T follicular helper cell (primary cell): ENCODE measurements at places on chromosomes 4 and X.

DNA sequence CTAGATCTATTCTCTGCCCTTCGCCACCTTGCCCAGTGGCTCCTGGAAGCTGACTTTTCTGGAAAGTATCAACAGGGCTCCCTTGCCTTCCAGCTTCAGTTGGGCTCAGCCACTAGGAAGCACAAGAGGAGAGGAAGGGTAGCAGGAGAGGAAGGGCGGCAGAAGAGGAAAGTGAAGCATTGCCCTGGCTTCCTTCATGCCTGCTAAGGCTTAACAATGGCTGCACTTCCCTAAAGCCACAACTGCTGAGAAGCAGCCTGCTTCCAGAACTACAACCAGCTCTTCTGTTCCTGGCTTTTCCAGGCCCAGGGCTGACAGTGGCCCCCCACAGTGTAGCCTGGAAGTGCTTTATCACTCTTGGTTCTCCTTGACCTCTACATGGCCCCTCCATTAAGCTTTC lies 29.1 kb upstream of the PGM2 start:
- DNase-seq = no peak

- no peak for DNase-seq
Observed at GRCh38 chr4:7166237-7166636, 26.1 kb upstream of the SORCS2 start.

DNA sequence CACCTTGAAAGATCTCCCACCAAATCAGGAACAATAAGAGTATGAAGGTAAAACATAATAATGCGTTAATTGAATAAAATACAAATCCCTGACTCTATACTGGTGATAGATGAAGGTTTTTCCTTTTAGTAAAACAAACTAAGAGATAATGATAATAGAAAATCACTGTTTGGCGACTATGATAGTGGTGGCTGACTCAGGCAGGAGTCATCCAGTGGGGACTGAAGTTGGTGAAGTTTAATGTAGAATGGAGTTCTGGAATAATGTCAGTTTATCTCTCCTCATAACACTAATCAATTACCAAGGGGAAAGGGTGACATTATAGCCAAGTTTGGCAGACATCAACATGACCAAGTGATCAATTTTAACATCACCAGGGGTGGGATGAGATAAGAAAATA lies 21.3 kb downstream of the ABCG2 start:
- DNase-seq = no peak

DNA sequence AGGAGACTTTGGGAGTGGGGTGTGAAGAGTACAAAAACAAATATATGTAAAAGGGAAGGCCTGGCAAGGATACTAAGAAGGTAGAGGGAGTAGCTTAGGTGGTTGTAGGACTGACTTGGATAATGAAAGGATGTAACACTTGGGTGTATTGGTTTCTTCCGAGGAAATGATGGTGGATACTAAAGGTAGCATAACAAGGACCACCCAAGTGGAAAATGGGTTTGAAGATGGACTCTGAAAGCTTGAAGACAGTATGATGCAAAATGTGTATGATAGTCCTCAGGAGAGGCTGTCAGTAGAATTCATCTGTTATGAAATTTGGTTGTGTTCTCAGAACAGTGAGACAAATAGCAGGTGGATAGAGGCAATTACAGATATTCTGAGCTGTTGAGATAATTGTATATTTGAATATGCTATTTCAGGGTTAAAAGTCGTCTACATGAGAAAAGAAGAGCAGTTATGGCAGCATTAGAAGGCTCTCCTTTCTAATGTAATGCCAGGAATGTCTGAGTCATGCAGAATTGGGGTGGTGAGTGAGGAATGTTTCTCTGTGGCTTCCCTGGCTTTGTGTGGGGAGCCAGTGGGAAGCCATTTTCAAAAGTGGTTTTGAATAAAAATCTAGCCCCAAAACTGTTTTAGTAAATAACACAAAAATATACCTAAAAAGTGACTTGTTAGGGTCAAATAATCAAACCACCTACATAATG lies 75.6 kb downstream of the FHIP1A start:
- DNase-seq = no peak

DNA sequence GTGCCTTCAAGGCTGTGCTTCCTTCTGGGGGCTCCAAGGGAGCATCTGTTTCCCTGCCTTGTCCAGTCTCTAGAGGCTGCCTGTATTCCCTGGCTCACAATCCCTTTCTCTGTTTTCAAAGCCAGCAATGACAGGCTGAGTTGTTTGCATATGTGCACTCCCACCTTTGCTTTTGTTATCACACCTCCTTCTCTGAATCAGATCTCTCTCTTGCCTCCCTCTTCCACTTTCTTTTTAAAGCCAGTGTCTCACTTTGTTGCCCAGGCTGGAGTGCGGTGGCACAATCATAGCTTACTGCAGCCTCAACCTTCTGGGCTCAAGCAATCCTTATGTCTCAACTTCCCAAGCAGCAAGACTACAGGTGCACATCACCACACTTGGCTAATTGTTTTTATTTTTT lies 37.1 kb upstream of the LEF1 start:
- no peak for DNase-seq

DNA sequence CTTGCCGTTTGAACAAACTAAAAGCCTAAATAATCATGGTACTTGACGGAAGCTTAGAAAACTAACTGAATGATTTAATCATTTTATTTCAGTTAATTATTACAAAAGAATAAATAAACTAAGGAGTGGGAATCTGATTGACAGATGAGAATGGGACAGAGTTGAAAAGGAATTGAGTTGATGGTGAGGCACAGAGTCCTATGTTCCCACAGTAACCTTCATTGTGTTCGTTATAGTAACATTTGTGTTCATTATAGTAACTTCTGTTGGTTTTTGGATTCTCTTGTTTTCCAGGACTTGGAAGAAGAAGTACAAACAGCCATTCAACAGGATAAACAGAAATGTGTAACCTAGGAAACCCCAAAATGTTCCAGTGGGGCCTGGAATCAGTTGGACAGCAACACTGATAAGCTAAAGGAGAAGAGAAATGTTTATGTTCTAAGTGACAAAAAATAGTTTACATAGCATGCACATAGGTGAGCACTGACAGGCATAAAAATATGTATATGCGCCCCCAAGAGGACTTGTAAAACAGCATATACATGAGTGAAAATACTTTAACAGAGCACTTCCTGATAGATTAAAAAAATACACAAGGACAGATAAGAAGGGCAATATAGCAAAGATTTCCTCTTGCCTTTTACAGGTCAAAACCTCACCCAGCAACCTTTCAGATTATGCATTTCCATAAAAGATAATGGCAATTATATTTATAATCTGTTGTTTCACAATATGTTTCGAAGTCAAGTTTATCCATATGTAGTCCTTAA lies 218.6 kb upstream of the HTR2C start:
- DNase-seq = no peak

- DNase-seq = no peak
Observed at GRCh38 chr4:33890841-33891240, 2353.5 kb downstream of the ARAP2 start.

- no peak for DNase-seq
Observed at GRCh38 chr4:123922847-123923246, 526.3 kb downstream of the SPRY1 start.

GRCh38 chrX:105269386-105269785 lies 48.9 kb upstream of the TEX13A start:
- no peak for DNase-seq

GRCh38 chr4:151310124-151310728 lies 15.2 kb downstream of the SH3D19 start:
- DNase-seq = no peak

DNA sequence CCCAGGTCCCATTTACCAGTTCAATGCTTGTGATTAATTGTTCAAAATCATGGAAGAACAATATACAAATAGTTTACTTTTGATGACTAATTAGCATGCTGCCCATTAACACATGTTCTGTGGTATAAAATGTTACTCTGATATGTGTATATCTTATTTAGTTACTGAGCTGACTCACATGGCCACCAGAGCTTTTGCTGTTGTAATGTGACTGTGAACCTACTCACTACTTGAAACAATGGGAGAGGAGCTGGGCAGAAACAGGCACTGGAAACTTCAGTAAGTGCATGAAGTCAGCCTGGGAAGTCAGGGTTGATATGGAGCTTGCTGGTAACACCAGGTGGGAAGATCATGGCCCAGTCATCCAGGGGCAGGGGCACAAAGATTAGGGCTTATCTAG lies 72.7 kb upstream of the MAD2L1 start:
- DNase-seq = no peak

DNA sequence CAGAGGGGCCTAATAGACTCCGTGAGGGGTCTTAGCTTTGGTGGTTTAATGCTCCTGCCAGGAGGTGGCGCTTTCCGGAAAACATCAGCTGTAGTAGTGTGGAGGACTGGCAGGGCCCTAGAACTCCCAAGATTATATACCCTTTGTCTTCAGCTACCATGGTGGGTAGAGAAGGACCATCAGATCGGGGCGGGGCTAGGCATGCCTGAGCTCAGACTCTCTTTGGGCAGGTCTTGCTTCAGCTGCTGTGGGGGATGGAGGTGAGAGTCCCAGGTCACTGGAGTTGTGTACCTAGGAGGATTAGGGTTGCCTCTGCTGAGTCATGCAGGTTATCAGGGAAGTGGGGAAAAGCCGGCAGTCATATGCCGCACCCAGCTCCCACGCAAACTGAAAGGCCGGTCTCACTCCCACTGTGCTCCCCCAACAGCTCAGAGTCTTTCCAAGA lies 63.0 kb upstream of the AGA start:
- DNase-seq = no peak

DNA sequence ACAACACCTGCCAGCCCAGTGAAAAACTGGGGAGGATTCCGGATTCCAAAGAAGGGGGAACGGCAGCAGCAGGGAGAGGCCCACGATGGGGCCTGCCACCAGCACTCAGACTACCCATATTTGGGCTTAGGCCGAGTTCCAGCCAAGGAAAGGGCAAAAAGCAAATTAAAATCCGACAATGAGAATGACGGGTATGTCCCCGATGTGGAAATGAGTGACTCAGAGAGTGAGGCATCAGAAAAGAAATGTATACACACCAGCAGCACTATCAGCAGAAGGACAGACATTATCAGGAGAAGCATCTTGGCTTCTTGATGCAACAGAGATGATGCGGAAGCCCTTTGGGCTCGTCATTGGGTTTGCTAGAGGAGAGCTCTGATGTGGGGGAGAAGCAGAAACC lies 62.4 kb downstream of the JADE1 start:
- no peak for DNase-seq

DNA sequence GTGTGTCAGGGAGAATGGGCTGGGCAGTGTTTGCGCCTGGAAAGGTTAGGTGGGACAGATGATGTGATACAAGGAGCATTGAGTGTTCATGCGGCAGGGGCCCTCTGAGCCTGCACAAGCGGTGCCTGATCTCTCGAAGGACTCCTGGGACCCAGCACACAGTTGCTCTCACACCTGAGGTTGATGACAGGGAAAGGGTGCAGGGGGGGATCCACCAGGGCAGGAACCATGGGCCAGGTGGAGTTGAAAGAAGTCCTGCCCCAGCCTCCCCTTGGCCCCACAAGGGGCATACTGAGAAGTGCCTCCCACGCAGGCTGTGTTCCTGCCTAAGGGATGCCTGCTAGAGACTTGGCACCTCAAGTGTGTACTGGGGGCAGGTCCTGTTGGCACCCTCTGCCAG lies 33.1 kb downstream of the TKTL1 start:
- DNase-seq = no peak

- no peak for DNase-seq
Observed at GRCh38 chr4:7252051-7252450, 59.7 kb downstream of the SORCS2 start.

- no peak for DNase-seq
Observed at GRCh38 chr4:125773931-125774330, 459.2 kb downstream of the FAT4 start.

DNA sequence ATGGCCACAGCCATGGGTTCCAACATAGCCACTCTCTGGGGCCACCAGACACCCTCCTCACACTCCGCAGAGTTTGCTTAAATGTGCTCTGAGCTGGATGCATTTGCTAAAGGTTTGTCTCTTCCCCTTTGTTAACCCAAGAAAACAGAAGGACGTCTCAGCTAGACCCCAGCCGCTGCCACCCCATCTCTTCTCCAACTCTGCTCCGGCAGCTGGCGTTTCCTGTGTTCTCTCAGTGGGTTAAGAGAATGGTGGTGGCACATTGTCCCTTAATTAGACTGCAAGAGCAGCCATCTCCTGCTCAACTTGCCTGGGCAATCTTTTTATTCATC lies 43.7 kb upstream of the FAM9C start:
- no peak for DNase-seq

DNA sequence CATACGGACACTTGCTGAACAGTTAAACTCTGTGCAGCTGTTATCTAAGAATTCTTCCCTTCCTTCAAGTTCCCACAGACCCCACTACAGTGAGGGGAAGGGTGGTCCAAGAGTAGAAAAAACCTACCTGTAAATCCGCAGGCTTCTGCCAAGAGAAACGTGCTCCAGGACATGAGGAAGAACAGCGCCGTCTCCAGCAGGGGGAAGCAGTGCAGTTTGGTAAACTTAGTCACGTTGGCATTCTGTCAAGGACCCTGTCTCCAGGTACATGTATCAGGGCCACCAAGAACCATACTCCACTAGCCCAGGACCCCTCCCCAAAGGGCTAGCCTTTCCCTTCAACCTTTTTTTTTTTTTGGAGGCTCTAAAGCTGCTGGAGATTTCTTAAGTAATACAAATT lies 79.9 kb downstream of the CHST7 start:
- DNase-seq = no peak

DNA sequence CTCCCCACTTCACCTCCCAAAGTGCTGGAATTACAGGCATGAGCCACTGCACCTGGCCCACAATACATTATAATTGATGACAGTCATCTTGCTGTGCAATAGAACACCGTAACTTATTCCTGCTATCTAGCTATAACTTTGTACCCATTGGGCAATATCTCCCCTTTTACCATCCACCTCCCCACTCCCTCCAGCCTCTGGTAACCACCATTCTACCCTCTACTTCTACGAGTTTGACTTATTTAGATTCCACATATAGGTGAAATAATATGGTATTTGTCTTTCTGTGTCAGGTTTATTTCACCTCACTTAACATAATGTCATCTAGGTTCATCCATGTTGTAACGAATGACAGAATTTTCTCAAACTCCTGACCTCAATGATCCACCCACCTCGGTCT lies 8.2 kb upstream of the TEX11 start:
- no peak for DNase-seq

DNA sequence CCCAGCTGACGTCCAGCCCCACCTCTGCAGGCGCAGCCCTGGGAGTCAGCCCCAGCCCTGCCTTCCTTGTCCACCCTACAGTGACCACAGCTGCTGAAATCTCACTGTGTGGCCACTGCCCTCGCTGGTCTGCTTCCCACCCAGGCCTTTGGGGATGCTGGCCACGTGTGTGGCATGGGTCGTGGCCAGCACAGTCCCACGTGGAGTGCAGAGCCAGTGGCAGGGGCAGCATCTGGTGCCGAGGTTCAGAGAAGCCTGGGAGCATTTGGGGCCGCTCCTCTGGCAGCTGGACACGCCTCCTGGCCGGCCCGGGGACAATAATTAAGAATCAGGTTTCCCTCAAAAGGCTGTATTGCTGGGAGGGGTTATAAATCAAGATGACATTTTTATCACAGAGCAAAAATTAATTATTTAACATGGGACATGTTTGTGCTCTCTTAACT lies 92.1 kb downstream of the HMX1 start:
- no peak for DNase-seq

DNA sequence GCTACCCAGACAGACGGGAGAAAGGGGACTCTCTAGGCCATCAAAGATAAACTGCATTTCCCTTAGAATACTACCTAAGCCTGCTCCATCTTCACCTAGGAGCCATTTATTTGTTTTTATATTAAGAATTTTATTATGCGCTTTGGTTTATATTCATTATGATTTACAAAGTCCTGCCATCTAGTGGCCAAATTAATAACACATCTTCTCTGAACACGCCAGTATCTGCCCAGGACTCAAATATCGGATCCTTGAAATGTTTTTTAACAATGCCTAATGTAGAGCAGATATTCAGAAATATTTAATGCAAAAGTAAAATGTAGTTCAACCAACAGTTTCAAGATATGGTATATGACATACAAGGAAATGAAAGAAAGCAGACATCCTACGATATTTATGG lies 20.8 kb upstream of the PRPS2 start:
- DNase-seq = no peak
